ENCODE measurements at places on chromosomes 1 and 21.

- no peak for DNase-seq
Observed at GRCh38 chr1:25485536-25486411, 55.1 kb downstream of the MACO1 start.

- DNase-seq = no peak
Observed at GRCh38 chr1:192445241-192445640, 128.4 kb downstream of the RGS21 start.

- DNase-seq = no peak
Observed at GRCh38 chr1:172781513-172782140, 122.7 kb downstream of the FASLG start.

DNA sequence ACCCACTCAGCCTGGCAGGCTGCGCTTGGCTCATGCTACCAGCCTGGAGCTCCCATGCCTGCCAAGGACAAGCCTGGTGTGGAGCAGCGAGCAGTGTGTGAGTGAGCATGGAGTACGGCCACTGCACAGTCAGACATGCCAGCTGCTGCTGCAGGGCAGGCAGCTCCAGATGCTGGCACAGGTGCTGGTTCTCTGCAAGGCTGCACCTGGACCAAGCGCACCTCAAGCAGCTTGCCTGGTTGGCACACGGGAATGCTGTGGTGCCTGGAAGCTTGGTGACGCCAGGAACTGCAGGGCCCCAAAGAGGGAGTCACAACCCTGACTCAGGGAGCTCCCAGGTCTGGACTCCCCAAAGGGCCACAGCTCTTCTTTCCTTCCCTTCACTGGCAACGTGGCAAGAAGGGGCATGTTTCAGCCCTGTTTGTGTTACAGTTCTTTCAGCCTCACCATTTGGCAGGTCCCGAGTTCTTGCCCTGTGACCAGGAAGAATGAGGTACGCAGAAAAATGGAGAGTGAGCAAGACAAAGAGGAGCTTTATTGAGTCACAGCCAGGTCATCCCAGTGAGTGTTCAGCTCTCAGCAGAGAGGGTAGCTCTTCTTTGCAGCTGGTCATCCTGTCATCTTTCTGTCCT, 26.1 kb downstream of the ACOT7 start:
- no peak for DNase-seq

- DNase-seq = no peak
Observed at GRCh38 chr1:29960876-29961275, 724.6 kb downstream of the PTPRU start.

- DNase-seq = no peak
Observed at GRCh38 chr1:177959811-177960515, 9.9 kb downstream of the SEC16B start.

DNA sequence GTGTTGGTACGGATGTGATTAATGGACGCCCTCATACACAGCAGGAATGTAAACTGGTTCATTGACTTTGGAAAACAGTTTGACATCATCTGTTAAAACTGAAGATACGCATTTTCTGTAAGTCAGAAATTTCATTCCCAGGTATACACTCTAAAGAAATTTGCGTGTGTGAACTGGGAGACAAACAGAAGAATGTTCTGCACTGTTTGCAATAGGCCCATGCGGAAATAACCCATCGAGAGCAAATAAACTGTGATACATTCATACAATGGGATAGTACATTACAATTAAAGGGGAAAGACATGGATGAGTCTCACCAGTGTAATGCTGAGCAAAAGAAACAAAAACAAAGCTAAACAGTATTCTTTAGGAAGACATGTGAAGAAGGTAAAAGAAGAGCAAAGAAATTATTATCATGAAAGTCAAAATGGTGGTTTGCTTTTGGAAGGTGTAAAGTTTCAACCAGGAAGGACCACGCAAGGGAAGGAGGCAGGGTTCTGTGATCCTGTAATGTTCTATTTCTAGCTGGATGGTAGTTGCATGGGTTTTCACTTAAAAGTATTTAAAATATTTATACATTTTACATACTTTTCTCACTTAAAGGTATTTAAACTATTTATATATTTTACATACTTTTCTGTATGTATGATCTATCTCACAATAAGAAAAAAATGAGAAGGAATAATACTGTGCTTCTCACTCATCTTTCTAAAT, 30.3 kb downstream of the INTS7 start:
- no peak for DNase-seq

DNA sequence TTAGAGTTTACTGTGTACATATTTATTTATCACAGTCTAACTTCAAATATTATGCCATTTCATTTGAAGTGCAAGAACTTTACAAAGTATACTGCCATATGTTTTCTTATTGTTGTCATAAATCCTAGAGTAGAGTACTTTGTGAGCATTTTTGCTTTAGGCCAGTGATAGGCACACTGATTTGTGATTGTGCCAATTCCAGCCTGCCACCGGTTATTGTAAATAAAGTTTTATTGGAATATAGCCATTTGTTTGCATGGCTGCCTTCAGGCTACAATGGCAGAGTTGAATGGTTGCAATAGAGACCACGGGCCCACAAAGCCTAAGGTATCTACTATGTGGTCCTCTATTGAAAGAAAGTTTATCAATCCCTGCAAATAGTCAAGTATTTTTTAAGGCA, 175.8 kb upstream of the GALNT2 start:
- DNase-seq = no peak

DNA sequence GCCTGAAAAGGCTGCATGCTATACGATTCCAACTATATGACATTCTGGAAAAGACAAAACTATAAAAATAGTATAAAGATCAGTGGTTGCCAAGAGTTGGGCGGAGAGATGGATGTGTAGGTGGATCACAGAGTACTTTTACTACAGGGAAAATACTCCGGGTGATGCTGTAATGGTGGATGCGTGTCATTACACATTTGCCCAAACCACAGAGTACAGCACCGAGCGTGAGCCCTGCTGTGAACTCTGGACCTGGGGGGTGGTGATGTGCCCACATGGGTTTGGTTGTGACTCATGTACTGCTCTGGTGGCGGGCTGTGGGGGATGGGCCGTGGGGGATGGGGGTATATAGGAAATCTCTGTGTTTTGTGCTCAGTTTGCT, 162.7 kb upstream of the COL6A1 start:
- DNase-seq = no peak

- no peak for DNase-seq
Observed at GRCh38 chr1:197200272-197200899, 53.9 kb upstream of the ASPM start.

- no peak for DNase-seq
Observed at GRCh38 chr1:245091818-245092637, 62.8 kb upstream of the KIF26B start.

- no peak for DNase-seq
Observed at GRCh38 chr1:94037392-94038229, 83.3 kb downstream of the ABCA4 start.

DNA sequence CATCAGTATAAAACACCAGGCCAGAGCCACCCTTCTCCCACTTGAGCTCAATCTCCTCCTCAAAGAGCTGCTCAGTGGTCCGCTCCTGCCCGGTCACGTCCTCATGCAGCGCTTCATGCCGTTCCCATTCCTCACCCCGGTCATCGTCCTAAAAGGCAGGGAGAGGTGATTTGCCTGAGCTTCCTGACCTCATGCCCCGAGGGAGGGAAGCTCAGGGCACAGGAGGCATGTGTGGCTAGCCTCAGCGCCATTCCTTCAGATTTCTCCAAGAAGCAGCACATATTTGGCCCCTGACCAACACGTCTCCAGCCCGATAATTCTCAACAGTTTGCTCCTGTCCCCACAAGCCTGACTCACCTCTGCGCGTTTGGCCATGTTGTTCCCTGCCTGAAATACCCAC, 4.2 kb upstream of the GPN2 start:
- no peak for DNase-seq

DNA sequence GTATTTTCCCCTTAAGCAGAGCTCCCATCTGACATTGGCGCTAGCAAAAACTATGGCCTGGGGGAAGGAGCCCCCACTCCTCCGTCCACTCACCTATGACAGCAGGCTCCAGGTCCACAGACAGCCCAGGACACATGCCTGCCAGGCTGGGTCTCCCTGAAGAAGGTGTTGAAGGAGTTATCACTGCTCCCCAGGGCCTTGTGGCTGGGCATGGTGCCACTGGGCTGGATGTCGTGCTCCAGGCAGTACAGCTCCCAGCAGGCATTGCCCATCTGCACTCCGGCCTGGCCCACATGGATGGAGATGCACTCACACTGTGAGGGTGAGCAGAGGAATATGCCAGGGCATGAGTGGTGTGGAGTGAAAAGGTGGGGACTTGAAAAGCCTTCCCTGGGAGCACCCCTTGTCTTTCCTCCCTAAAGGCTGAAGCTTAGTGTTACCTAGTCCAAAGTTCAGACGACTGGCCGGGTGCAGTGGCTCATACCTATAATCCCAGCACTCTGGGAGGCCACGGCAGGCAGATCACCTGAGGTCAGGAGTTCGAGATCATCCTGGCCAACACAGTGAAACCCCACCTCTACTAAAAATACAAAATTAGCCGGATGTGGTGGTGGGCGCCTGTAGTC, 30.0 kb downstream of the RABIF start:
- no peak for DNase-seq

DNA sequence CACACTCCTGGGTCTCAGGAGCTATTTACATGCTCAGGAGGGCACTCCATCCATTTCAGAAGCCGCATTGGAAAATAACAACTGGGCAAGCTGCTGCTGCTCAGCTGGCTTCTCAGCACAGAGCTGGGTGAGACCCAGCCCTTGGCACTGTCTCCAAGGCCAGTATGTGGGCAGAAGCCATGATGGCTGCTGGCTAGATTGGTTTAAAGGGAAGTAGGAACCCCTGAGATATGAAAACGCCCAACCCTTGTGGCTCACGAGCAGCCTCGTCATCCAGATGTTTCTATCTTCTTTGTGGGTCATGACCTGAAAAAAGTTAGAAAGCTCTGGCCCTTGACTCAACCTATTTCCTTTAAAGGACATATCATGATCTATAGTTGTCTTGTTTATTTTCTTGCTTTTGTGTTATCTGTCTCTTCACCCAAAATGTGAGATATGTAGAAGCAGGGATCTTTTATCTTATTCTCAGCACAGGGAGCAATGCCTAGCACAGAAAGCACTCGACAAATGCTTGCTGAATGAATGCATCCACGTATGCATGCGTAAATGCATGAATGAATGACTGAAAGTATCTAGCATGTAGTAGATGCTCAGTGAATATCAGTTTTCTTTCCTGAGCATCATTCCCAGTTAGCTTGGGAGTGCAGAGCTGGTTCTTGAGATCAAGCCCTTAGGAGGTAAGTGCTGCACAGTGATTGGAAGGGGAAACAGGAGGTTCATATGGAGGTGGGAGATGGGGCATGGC, 11.6 kb downstream of the MYBPH start:
- DNase-seq = no peak

GRCh38 chr1:178955391-178955954, 70.2 kb upstream of the FAM20B start:
- no peak for DNase-seq

Data from NCI-H2081 treated with DMSO at 0.1 percent for 48 hours (cell line).